HuH-7 (cell line): ENCODE measurements at places on chromosomes 13 and 19.
A peak's percentile ranks its signal among the peaks of the same experiment; 100 is the strongest.

DNA sequence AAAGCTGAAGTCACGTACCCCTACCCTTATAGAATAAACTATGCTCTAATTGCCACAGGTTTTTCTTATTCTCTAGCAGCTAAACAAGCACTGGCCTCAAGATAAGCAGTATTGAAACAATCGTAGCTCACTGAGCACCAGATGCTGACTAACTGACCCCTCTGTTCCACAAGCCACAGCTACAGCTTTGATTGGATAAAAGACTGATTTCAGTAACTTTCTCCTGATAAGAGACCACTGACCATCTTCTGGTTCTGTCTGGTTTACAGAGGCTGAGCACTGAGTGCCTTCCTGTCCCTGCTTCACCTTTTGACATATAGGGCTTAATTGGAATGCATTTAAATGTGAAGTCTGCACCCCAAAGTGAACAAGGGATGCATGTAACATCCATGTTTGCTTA is 8.4 kb upstream of the RAP2A start:
- DNase-seq: no peak

DNA sequence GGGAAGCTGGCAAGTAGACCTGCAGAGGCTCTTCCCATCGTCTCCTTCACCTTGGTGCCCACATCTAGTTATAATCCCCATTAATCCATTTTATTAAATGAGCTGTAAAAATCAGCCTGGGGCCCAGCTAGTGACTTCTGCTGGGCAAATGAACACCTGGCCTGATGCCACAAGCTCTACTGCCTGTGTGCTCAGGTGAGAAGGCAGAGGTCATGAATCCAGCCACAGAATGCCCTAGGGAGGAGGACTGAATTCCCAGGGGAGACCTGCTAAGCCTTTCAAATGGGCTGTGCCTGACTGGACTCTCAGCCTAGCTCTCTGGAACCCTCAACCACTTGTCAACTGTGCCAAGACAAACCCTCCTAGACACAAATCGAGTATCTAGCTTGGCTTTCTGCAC is 74.0 kb downstream of the PDS5B start:
- no peak for DNase-seq

DNA sequence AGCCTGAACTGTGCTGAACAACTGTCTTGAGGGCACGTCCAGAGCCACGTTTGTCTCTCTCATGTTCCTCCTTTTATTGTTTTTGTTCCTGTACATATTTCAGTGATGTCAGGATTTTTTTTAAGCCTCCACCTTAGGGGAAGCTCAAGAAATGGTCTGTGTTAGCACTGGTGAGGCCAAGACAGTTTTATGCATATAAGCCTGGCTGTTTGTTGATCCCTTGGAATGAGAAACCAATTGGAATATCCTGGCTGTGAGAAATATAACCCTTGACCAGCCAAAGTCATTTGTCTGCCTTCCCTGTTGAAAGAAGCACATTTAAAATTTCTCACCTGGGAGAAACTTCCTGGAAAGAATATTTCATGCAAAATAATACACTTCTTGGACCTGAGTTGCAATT is 115.8 kb downstream of the DNAJC15 start:
- no peak for DNase-seq

DNA sequence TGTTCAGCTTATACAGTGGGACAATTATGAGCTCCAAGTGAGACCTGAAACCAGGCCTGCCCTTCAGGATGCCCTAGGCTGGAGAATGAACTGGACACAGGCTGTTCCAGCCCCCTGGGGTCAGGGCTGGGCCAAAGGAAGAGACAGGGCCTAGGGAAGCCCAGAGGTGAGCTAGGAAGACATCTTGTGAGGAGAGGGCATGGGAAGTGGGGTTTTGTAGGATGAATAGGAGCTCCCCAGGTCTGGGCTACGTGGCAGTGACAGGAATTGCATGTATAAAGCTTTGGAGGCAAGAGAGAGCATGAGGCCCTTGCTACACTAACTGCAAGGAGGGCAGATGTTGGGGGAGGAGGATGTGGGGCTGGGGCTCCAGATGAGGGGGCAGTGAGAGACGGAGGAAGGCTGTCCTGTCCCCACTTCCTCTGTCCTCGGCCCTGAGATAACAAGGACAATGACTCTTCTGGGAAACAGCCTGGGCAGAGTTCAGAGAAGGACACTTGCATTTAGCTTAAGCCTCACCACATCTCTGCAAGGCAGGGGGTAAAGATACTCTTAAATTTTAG is 1.5 kb upstream of the TBXA2R start:
- DNase-seq: no peak

GRCh38 chr13:97249796-97250495 is 27.8 kb downstream of the MBNL2 start:
- no peak for DNase-seq

DNA sequence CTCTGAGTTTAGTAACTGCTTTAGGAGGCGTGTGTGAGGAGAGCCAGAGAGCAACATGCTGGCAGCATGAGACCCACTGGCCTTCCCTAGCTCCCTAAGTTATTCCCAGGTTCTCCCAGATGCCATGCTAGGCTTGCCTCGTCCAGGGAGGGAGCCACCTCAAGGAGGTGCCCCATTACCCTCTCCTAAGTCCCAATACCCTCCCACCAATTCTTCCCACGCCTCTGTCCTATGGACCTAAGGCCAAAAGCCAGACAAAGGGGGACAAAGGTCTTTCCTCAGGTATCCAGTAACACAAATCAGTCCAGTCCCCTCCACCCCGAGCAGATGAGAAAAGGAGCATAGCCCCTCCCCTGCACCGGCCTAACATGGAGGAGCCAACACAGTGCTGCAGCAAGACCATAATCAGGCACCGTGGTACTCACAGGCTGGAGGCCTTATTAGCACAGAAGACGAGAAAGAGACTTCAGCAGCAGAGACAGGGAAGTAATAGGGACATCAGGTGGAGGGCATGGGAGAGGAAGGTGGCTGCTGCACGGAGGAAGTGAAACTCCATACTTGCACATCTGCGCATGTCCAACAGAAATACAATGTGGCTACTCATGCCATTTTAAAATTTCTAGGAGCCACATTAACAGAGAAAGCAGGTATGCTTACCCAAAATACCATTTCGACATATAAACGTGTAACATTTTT is 46.3 kb downstream of the BRD4 start:
- DNase-seq: no peak

DNA sequence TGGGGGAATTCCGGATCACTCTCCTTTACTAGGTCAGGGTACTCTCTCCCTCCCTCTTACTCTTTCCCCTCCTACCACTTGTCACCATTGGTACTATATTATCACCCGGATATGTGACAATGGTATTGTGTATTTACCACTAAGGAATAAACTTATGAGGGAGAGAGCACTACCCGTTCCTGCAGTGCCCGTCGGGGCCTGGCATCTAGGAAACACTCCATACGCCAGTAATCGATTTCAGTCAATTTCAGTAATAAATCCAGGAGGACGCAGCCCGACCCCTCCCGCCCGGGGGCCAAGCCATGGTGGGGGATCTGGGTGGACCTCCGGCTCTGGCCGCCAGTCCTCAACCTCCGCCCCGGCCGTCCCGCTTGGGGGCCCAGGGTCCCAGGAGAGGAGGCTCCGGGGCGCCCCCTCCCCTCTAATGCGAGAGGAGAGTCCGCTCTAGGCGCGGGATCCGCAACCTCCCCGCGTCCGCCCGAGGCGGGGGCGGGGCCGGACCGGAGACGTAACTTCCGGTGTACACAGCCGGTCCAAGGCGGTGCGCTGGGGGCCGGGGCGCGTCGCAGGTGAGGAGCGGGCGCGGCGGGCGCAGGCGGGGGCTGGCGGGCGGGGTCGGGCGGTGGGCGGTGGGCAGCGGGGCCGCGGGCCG is at the start of gene GARRE1:
Gene GARRE1, plus strand, starts transcription at position 509 of the 652 bp plus-strand sequence. CDS start 45,920 bp downstream, outside the sequence.
- DNase-seq: peak; percentile 95

DNA sequence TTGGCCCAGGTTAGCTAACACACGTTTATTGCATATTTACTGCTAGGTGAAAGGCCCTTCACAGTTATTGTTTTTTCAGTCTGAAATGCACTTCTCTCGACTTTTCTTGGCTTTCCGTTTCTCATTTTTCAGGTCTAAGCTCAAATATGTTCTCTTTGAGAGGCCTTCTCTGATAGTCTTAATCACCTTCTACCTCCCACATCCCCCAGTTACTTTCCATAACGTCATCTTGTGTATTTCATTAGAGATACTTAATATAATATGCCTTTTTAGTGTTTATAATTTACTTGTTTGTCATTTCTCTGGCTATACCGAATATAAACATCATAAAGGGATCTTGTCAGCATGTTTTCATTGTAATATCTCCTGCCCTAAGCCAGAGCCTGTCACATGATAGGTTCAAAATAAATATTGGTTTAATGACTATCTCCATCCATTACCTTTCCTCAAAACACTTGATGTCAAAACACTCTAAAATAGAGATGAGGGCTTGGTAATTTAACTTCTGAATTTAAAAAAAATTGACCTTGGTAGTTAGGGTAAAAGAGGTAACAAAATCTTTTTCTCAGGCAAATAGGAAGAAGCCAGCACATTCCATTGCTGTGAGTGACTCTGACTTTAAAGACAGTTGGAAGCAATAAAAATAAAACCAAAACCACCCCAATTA is 168.6 kb upstream of the RFC3 start:
- no peak for DNase-seq

GRCh38 chr19:3073931-3074595 is 11.8 kb upstream of the TLE5 start:
- no peak for DNase-seq

DNA sequence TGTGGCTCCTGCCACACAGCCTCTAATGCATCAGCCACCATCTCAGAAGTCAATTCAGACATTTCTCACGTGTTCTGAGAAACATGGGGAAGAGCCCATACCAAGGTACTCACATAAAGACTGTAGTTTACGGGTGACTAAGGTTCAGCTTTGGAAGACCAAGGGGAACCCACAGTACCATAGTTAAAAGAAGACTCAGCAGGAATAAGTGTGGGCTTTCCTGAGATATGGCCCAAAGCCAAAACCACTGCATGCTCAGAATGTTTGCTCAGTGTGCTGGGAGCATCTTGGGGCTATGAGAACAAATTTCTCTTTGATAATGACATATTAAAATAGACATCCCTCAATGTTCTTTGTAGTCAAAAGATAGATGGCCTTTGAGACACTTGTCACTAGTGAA is 283.8 kb downstream of the DCT start:
- no peak for DNase-seq

- no peak for DNase-seq
These were observed 12.1 kb upstream of the LGALS13 start for GRCh38 chr19:39590265-39590664.

GRCh38 chr19:8504171-8504570 is 1.7 kb upstream of the PRAM1 start:
- no peak for DNase-seq

DNA sequence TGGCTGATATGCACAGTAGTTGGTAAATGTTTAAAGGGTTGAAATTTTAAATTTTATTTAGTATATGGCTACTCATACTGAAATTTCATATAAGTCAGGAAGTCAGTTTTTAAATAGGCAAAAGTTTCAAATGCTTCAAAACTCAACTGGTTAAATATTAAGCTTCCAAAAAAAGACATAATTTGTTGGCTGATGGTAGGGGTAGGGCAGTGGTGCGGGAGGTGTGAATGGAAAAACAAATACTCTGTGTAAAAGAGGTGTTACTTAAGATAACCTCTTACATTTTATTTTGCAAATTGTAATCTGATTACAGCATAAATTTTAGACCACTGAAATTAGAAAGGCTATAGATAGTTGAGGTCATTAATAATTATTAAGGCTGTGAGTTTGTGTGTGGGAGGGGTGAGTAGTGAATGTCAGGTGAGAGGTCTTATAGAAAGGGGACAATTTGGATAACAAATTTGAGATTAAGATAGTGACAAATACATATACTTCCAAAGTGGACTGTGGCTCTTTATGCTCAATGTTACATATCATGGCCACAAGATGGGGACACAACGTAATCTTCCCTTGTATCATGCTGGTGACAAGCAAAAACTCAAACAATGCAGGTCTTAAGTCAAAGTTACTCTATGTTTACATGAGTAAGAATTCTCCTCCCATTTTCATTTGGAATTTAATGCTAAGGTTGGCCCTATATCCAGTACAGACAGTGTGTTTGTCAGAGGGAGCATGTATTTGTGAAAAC is 36.6 kb upstream of the OXGR1 start:
- peak; percentile 5 for DNase-seq

DNA sequence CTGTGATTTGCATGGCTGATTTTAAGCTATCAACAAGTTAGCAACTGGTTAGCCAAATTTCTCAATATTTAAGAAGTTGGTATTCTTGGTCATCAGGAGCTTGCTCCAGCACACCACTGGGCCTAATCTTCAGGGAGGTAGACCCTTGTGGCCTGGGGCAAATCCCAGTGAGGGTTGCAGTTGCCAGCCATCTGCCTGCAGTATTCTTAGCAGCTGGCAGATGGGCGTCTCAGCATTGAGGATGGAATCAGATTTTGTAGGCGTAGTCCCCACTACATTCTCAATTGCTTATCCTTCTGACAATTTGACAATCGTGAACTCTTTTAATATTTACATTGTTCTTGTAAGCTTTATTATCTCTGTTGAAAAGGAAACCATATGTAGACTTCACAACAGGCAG is 1266.2 kb downstream of the SLITRK5 start:
- DNase-seq: no peak

DNA sequence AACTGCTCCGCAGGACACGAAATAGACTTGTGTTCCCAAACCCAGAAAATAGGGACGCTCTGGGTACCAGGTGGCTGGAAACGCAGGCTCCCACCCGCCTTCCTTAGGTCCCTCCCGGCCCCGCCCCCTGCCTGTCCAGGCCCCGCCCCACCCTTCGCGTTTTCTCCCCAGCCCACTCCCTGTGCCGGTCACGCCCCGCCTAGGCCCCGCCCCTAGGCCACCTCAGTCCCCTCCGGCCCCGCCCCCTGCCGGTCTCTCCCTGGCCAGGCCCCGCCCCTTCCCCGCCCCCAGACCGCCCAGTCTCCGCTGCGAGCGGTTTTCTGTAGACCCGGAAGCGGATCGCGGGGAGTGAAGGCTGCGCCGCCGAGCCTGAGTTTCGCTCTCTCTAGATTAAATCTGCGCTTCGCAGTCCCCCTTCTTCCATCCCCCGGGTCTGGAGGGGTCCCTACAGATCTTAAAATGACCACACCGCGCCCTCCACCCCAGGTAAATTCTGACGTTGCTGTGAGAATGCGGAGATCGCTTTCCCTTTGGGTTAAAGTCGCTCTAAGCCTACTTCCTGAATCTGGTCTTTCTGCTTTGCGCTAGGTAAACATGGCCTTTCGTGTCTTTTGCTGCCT is 3.7 kb upstream of the ZNF665 start:
- peak; percentile 51 for DNase-seq

DNA sequence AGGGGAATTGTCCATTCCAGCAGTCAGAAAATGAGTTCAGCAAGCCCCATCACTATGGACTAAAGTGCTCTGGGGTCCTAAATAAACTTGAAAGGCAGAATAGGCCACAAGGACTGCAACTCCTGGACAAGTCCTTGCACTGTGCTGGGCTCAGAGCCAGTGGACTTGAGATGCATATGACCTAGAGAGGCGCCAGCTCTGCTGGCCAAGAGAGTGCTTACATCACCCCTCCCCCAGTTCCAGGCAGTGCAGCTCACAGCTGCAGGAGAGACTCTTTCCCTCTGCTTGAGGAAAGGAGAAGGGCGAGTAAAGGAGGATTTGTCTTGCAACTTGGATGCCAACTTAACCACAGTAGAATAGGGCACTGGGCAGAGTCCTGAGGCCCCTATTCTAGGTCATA is 109.5 kb upstream of the WASF3 start:
- DNase-seq: no peak

GRCh38 chr13:113400621-113401451 is 36.9 kb upstream of the GRTP1 start:
- DNase-seq: no peak
